Activated T-cell treated with anti-CD3 and anti-CD28 coated beads for 48 hours (primary cell): ENCODE measurements at places on chromosomes 1 and 21.

DNA sequence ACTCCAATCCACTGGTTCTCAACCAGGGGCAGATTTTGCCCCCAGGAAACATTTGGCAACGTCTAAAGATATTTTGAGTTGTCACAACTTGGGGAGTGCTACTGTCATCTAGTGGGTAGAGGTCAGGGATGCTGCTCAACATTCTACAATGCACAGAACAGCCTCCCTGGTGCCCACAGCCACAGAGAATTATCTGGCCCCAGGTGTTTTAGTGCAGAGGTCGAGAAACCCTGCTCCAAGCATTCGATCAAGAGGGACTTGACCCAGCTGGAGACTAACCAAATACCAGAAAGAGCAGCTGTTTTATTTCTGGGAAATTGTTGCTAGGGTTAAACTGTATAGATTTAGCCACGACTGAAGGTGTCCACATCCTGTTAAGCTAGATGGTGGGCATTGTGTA lies 19.2 kb downstream of the CD247 start:
- no peak for DNase-seq

DNA sequence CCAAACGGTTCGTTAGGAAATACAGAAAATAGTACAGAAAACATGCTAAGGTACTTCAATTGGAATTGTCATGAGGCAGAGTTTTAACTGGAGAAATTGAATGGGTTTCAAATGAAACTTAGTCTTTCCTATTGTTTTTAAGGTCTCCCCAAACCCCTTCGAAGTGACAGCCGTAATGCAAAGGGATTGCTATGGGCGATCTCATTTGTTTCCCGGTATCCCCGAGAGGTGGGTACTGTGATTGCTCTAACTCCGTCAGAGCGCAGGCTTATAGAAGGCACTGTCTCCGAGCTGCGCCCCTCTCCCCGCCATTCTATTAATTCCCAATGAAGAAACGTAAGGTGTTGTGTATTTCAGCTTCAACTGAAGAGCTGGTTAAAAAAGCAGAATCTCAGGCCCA lies 22.0 kb upstream of the RNF187 start:
- DNase-seq = no peak

- no peak for DNase-seq
Measured at GRCh38 chr1:157968508-157968907, 24.9 kb upstream of the KIRREL1 start.

GRCh38 chr1:19033926-19034680 lies 77.6 kb upstream of the IFFO2 start:
- no peak for DNase-seq

- no peak for DNase-seq
Measured at GRCh38 chr1:41469706-41470105, 14.8 kb downstream of the EDN2 start.

GRCh38 chr21:14438211-14438610 lies 55.3 kb upstream of the HSPA13 start:
- DNase-seq = no peak

DNA sequence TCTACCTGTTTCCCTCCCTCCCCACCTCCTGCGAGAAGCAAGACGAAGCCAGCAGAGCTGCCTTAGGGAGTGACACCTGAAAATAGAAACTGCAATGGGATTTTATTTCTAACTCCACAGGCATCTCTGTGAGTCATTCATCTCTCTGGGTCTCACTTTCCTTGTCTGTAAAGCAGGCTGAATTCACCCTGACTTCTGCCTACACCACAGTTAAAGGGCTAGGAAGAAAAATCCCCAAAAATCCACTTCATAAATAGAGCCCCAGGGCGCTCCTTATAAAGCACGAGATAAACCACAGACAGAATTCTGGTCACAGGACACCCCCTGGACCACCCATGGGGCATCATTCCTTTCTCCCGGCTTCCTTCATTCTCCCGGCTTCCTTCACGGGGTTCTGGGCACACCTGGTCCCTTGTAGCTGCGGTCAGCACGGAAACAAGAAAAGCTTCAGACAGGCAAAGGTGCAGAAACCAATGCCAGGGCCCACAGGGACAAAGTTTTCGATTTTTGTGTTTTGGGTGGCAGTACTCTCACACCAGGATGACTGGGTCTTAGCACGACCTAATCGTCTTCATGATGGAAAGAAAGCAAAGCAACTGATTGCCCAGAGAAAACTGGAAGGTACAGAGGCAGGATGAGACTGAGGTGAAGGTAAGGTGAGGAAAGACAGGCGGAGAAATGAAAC lies 2.8 kb upstream of the H6PD start:
- DNase-seq = no peak

DNA sequence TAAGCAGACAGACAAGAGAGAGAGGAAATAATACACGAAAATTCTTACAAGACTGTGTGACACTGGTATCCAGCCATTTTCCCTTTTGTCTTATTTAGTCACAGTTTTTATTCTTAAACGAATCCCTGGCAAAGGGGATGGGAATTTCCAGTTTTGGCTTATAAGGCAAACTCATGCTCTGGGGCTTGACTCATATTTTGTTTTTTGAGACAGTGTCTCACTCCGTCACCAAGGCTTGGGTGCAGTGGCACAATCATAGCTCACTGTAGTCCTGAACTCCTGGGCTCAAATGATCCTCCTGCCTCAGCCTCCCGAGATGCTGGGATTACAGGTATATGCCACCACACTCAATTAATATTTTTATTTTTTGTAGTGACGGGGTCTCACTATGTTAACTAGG lies 31.9 kb downstream of the PTGER3 start:
- no peak for DNase-seq

DNA sequence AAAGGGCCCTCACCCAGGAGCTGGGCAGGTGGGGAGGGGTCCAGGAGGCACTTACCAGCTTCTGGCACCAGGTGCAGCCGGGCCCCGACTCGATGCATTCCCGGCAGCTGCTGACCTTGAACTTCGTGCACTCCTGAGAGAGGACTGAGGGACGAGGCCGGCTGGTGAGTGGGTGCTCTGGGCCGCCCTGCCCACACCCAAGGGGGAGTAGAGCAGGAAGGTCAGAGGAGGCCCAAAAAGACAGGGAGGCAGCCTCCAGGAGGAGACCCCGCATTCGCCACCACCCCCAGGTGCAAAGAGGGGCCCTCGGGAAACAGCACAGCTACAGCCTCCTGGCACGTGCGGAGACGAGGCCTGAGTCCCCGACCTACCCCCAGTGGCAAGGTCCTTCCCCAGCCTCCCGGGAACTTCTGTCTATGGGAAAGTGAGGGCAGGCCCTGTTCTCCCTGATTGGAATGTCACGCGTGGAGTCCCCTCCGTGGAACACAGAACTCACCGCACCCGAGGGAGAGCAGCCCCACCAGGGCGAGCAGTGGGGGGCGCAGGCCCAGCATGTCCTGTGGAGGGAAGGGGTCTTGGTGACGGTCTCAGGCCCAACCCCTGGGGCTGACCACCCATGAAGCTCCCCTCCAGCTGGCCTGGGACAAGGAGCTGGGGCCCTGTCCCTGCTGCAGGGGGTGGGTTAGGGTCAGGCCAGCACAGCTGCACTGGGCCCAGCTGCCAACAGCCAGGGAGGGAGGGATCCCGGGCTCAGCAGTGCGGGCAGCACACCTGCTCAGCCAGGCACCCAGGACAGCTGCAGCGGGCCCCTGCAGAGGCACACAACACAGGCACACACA lies 10.3 kb downstream of the ITGB2 start:
- no peak for DNase-seq

DNA sequence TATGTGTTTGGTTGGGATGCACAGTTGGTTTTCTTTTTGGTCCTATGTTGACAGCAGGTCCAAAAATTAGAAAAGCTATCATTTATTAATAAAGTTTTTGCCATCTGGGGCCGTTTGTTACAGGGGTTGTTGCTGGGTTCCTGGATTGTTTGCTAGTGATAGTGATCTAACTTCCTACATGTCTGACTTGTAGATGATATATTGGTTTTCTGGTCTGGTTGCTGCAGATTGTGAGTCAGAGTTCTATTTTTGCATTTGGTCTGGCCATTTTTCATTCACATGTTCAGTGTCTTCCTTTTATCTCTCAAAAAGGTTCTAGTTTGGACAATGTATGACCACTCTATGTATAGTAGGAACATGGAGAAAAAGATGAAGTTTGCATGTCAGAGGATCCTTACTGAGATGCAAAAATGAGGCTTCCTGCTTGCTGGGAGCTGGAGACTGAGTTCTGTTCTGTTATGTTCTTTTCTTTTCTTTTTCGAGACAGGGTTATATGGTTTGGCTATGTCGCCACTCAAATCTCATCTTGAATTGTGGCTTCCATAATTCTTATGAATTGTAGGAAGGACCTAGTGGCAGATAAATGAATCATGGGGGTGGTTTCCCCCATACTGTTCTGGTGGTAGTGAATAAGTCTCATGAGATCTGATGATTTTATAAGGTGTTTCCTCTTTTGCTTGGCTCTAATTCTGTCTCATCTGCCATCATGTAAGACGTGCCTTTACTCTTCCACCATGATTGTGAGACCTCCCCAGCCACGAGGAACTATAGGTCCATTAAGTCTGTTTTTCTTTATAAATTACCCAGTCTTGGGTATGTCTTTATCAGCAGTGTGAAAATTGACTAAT lies 4.2 kb upstream of the NVL start:
- DNase-seq = no peak

DNA sequence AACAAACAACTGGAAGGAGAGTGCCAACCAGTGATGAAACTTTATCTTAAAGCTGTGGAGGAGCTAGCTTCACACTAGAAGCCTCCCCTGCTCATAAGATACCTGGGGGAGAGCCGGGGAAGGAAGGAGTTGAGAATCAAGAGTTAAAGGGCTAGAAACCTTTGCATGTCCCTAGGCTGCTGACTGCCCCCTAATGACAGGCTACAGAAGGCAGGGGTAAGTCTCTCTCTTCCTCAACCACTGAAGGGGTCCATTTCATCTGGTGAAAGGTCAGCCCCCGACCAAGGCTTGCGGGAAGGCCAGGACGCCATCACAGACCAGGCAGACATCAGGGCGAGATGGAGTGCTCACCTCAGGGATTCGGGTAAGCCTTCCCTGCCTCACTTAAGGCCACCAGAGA lies 65.6 kb upstream of the GRHL3 start:
- DNase-seq = no peak

DNA sequence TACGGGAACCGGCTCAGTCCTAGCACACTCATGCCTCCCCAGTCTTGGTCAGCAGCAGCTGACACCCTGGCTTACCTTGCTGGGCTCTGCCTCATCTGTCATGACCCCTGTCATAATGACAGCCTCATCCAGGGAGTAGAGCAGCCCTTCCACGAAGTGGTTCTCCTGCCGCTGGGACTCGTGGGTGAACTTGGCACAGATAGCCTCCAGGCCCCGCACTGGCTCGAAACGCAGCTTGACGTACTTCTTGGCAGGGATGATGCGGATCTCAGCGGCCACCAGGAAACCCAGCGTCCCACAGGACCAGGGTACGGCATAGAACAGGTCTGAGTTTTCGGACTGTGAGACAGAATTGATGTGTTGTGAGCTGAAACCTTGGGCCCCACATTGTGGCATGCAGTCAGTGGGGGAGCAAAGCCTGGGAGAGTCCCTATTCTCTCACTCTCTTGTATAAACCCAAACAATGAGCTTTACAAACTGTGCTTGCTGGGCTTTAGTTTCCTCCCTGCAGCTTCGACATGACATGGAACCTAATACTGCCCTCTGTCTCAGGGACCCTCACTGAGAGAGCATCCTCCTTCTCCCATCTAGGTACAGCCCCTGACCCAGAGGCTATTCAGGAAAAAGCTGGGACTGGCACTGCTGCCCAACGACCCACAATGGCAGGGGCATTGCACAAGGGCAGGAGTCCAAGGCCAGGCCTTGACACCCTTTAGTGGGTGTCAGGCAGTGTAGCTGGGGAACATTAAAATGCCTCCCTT lies 15.5 kb downstream of the DHCR24 start:
- DNase-seq = no peak

- no peak for DNase-seq
Measured at GRCh38 chr1:225754940-225755641, 22.5 kb upstream of the SRP9 start.

DNA sequence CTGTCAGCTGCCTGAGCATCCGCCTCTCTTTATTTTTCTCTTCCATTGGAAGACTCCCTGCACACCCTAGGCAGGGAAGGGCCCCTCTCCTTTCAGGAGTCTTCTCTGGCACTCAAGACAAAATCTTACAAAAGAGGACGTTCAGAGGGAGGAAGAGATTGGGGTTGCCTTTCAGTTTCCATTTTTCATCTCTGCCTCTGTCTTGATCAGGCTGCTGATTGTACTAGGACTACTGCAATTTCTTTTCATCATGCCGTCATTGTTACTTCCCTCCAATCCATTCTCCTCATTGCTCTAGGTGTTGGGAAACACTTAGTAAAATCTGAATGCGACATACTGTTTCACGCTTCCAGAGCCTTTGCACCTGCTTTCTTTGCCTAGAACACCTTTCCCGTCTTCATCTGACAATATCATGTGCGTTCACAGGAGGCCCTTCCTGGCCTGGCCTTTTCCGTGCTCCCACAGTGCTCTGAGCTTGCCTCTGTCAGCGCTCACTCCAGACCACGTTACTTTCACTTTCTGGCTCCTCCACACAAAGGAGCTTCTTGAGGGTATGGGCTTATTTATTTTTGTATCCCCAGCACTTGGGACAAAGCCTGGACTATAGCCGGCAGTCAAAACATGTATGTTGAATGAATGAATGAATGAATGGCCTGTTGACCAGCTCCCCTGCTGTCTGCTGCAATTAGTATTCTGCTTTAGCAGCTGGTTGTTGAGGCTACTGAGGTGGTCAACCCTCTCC lies 10.9 kb downstream of the LRRC71 start:
- DNase-seq = no peak

- DNase-seq = no peak
Measured at GRCh38 chr21:38242061-38242460, 14.7 kb upstream of the KCNJ15 start.

- DNase-seq = no peak
Measured at GRCh38 chr1:162456323-162456722, 41.3 kb upstream of the UHMK1 start.

DNA sequence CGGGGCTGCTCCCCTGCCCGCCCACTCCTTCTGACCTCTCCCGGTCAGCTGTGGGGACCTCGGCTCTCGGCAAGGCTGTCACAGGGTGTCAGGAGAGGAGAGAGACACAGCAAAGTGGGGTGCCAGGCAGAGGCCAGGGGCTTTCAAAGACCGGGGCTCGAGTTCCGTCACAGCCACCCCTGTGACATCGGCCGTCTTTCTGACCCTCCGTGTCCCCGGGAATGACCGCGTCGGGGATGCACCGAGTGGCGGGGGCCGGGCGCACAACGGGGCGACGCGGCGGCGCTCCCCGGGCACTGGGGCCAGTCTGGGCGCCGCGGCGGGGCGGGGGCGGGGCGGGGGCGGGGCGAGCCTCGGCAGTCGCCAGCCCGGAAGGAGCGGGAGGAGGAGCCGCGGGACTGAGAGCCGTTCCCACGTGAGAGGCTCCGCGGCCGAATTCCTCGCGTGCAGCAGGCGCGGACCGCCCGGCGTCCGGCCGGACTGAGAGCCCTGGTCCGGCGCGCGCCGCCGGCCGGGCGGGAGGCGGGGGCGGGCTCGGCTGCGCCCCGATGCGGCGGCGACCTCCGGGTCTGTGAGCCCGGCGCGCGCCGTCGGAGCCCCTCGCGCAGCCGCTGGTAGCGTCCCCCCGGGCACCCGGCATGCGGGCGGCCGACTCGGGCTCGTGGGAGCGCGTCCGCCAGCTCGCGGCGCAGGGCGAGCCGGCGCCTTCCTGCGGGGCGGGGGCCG lies 229.7 kb upstream of the TMEM51 start:
- peak; percentile 13 for DNase-seq
